GM23338 (cell line): ENCODE measurements at places on chromosomes 16 and 17.

GRCh38 chr17:73566905-73567782, 77.1 kb downstream of the SDK2 start:
- DNase-seq, result peak; percentile 94

GRCh38 chr16:51779240-51779639, 628.2 kb upstream of the SALL1 start:
- no peak for DNase-seq

DNA sequence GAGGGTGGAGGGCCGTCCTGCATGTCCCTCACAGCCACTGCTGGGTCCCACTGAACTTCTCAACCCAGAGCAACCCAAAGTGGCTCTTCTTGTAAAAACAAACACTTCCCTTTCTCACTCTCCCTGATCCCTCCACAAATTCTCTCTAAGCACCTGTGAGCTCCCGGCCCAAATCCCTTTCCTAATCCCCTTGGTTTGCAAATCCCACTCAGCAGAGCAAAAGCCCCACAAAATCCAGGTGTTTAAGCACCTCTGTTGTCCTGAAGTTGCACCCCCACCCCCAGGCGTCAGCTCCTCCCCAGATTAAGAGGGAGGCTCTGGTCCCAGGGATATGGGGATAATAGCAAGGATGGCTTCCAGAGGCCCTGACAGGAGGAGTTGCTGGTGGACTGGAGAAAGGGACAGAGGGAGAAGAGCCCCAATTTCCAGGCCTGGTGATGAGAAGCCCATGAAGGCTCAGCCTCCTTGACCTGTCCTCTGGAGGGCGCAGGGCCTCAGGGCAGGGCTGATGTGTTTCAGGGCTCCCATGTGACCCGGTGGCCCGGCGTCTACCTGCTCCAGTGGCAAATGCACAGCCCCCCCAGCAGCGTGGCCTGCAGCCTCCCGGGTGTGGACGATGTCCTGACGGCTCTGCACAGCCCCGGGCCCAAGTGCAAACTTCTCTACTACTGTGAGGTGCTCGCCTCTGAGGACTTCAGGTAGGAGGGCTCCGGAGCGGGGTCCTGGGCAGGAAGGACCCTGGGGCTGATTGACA, 23.0 kb downstream of the NAGPA start:
- peak; percentile 41 for DNase-seq

- no peak for DNase-seq
Measured at GRCh38 chr17:74445158-74445557, 13.3 kb downstream of the GPRC5C start.

GRCh38 chr17:44593156-44593555, 35.9 kb downstream of the FZD2 start:
- DNase-seq, result no peak

DNA sequence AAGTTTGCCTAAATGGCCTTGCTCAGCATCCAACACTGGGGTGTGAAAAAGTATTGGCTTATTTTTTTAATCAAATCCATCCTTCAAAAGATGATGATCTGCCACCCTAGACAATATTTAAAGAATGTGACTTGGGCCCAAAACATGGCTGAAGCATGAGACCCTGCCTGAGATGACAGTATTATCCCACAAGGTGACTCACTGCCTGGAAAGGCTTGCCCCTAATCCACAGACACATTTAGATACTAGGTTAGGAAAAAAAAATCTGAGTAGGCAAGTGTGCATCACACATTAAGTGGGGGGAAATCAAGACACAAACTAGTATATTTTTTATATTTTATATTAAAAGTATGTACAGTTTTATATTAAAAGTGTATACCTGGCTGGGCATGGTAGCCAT, 38.4 kb downstream of the TOM1L2 start:
- DNase-seq, result no peak

DNA sequence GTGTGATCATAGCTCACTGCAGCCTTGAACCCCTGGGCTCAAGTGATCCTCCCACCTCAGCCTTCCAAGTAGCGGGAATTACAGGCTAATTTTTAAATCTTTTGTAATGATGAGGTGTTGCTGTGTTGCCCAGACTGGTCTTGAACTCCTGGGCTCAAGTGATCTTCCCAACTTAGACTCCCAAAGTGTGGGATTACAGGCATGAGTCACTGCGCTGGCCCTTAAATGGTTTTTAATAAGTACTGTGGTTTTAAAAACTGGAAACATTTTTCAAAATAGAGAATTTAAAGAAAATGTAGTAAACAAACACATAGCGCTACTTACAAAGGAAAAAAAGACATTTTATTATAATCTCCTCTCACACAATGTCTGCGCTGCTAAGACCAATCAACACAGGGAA, 32.2 kb downstream of the MARCHF10 start:
- no peak for DNase-seq

- DNase-seq, result no peak
Measured at GRCh38 chr17:79478051-79478461, 132.8 kb downstream of the RBFOX3 start.

DNA sequence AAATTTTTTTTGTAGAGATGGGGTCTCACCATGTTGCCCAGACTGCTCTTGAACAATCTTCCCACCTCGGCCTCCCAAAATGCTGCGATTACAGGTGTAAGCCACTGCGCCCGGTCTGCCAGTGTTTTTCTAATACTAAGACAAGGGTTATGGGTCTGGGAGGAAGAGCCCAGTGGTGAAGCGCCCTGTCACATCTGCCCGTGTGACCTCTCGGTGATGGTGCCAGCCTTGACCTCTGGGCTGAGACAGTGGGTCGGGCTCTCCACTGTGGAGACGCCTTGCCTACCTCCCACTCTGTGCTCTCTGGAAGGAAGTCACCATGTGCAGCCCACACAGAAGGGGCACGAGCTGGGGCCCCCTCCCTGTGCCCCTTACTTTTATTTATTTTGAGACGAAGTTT, 5.1 kb upstream of the BAIAP2 start:
- no peak for DNase-seq

DNA sequence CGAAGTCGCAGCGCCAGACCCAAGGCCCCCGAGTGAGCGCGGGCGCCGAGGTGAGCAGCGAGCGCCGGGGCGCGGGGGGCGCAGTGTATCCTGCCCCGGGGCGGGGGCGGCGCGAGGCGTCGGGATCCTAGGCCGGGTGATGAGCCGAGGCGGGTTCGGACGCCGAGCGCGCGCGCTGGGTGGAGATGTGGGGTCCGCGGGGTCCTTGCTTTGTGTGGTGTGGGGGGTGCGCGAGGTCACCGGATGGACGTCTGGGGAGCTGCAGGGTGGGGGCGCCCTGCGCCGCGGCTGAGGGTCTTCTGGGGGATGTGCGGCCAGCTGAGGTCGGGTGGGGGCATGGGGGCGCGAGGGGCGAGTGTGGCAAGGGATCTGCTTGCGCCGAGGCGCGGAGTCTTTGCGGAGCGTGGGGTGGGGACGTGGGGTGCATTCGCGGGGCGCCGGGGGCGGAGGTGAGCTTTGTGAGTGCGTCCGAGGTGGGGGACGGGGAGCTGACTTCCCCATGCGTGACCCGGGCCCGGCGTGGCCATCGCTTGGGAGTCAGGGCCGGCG, 560 bp downstream of the RAI1 start:
- DNase-seq, result no peak

DNA sequence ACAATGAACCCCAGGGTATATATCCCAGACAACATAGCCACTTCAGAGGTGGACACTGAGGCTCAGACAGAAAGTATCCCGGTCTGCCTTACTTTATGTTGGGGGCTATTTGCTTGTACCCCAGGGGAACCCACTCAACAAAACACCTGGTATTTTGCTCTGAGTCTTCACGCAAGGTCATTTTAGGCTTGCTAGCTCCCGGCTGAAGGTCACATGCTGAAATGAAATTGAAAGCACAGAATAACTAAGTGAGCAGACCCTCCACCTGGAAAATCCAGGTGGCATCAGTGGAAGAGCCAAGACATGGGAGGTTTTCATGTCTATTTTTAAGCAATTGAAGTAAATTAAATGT, 4.1 kb upstream of the KDM8 start:
- DNase-seq, result no peak

DNA sequence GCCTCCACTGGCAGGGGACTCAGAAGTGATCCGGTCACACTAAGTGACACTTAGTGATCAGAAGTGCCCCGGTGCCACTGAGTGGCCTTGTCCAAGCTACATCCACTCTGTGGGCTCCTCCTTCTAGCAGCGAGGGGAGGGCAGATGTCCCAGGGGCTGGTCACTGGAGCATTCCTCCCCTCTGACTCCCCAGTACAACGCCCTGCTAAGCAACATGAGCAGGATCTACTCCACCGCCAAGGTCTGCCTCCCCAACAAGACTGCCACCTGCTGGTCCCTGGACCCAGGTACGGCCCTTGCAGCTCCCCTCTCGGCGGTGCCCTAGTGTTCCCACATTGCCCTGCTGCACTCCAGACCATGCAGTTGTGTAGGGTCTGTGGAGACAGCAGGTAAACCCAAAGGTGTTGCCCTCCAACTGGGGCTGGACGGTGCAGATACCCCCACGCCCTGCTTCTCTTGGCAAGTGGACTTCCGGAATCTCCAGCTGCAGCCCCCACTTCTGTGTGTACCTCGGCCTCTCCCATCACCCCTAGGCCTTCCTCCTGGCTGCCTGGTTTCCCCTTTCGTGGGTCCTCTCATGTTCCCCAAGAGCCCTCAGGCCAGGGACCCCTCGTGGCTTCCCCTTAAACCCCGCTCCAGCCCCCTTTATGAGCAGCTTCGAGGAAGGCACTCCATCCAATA, 2.1 kb downstream of the ACE start:
- DNase-seq, result peak; percentile 94

GRCh38 chr16:84141143-84141670, 3.8 kb downstream of the HSDL1 start:
- peak; percentile 63 for DNase-seq

DNA sequence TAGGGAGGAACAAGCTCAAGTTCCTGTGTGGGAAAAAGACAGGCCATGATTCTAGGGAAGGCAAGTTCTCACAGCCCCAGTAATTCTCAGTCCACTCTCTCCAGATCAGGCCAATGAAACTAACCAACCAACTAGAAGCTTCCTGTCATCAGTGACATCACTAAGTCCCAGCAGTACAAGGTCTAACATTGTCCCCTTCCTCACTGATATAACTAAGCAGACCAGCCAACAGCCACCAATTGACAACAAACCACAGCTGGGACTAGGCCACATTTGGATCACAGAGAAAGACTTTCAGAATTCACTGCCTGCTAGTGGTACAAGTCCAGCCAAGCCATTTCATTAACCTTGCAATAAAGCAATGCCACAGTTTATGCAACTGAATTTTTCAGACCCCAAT, 94.0 kb downstream of the CACNG1 start:
- DNase-seq, result no peak

DNA sequence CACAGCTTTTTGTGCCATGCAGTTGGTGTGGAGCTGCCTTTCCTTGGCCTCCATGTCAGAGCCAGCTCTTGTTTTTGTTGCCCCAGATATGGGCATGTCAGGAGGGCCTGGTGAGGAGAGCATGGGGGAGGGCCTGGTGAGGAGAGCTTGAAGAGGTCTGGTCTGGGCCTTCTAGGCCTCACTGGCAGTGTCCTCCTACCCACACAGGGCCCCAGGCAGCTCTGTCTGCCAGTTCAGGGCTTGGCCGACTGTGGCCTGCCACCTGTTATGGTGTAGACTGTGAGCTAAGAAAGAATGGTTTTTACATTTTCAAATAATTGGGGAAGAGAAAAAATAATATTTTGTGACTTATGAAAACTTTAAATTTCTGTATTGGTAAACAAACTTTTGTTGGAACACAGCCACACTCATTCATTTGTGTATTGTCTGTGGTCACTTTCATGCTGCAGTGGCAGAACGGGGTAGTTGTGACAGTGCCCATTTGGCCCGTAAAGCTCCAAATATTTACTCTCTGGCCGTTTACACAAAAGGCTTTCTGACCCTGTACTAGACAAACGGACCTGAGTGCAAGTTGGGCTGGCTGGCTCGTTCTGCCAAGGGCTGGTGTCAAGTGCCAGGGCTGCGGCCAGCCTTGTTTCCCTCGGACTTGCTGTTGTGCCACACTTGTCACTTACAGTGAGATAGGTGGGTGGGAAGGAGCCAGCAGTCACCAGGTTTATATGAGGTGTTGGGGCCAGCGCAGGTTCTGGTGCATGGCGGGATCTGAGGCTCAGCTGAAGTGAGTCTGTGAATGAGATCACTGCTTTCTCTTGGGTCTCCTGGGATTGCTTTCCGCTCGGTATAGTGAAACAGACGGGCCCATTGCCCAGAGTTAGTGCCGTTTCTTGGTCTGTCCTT, 18.2 kb downstream of the PGS1 start:
- no peak for DNase-seq

GRCh38 chr17:48483471-48484131, 47.2 kb downstream of the HOXB1 start:
- DNase-seq, result peak; percentile 26

- no peak for DNase-seq
Measured at GRCh38 chr17:82871776-82872561, 32.1 kb upstream of the ZNF750 start.

DNA sequence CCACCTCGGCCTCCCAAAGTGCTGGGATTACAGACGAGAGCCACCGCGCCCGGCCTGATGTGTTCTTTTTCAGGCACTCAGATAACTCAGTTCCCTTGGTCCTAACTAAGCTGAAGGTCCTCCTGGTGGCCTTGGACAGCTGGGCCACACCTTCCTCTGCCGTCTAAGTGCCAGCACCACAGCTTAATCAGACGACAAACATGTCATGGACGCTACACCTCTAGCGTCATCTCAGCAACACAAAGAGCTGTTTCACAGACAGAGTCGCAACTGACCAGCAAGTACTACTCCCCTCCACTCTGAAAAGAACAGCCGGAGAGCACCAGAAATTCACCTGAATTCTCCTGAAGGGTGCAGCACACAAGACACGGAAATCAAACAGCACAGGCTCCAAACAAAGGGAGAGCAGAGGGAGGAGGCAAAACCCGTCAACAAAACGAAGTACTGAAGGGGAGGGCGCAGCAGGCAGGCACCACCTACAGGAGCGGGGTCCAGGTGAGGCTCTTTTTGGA, 4.4 kb downstream of the TRAP1 start:
- DNase-seq, result peak; percentile 21

GRCh38 chr16:79093554-79093967, 507.0 kb downstream of the MAF start:
- DNase-seq, result no peak
